ENCODE measurements at places on chromosomes 3 and 15.

- DNase-seq: no peak
Observed at GRCh38 chr3:153901152-153901551, 220.0 kb upstream of the ARHGEF26 start.

DNA sequence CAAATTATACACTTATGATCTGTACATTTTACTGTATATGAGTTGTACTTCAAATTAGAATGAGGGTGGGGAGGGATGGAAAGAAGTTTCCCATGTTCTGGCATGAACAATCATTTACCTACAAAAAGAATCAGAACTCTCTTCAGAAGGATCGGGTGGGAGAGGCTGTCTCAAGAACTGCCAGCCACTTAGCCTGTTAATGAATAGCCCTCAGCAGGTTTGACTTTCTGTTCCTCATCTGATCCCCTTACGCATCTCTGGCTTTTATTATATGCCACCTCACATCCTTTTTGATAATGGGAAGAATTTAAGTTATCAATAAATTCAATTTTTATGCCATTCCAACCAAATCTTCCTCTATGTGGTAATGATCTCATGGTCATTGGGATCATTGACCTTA lies 168.3 kb upstream of the TGFBR2 start:
- no peak for DNase-seq

GRCh38 chr3:156388497-156389448 lies 166.1 kb downstream of the SSR3 start:
- no peak for DNase-seq

- no peak for DNase-seq
Observed at GRCh38 chr15:85004550-85004949, 22.9 kb downstream of the PDE8A start.

DNA sequence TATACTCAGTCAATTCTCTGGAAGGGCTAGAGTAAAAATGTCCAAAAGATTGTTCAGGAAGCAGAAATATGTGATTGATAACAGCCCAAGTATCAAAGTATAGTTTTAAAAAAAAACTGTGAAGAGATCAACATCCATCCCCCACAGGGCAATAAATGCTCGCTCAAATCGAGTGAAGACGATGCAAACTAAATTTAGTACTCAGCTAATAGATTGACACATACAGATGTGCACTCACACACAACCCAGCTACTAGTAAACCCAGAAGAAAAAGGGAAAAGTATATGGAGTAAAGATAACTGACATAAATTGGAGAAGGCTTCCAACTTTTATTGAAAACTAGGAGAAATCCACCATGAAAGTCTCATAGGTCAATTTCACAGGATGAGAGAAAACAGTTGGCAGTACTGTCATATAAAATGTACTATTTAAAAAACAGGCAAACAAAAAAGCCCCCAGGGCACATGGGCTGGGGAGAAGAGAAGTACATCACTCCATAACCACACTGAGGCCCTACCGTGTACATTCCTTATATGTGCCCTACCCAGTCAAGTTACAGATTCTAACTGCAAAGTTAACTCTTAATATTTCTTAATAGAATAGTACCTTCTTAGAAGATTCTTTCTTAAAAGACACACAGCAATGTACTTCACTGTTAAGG lies 125.7 kb downstream of the TBL1XR1 start:
- no peak for DNase-seq

Measured in head of caudate nucleus (tissue), 42 donors.